ENCODE measurements at places on chromosomes 11 and 22. TPM values are rescaled to one million over a fixed set of nuclear protein-coding genes. Genes with fewer than 3 reads are reported as not detected.

KDM4D gene
- 1.1 TPM for total RNA-seq

ANO3 gene
- total RNA-seq: not detected

MDK gene
- total RNA-seq: 5.0 TPM

OR8D4 gene
- total RNA-seq: not detected

LRRC32 gene
- 5.7 TPM for total RNA-seq

ASRGL1 gene
- total RNA-seq: 5.7 TPM

RFPL2 gene
- 0.26 TPM for total RNA-seq

IGHMBP2 gene
- 39.0 TPM for total RNA-seq

FOLH1 gene
- total RNA-seq: not detected

INTS4 gene
- total RNA-seq: 58.2 TPM

KCNQ1OT1 gene
- total RNA-seq: 0.67 TPM

SLC37A4 gene
- total RNA-seq: 28.7 TPM

SCN4B gene
- 0.08 TPM for total RNA-seq

PLA2G3 gene
- total RNA-seq: not detected

KCNK4 gene
- 0.29 TPM for total RNA-seq

C1QTNF5 gene
- total RNA-seq: not detected

RBMXL2 gene
- not detected for total RNA-seq

TRIM29 gene
- total RNA-seq: not detected

SCO2 gene
- total RNA-seq: 14.8 TPM

PATE4 gene
- total RNA-seq: not detected

MS4A7 gene
- total RNA-seq: not detected

CECR2 gene
- total RNA-seq: 0.18 TPM

WNT11 gene
- 0.39 TPM for total RNA-seq

OR8G5 gene
- not detected for total RNA-seq

TESMIN gene
- 2.1 TPM for total RNA-seq

CBY1 gene
- total RNA-seq: 8.6 TPM

C11orf68 gene
- total RNA-seq: 21.4 TPM

ADAMTS8 gene
- total RNA-seq: not detected

CD3E gene
- 630 TPM for total RNA-seq

ZNF215 gene
- 1.8 TPM for total RNA-seq

BRMS1 gene
- 67.1 TPM for total RNA-seq

HNRNPUL2 gene
- 55.2 TPM for total RNA-seq

CRYAB gene
- not detected for total RNA-seq

ENTHD1 gene
- total RNA-seq: 0.20 TPM

MMP8 gene
- total RNA-seq: not detected

CCS gene
- 25.3 TPM for total RNA-seq

TUBA8 gene
- 1.1 TPM for total RNA-seq

OR6A2 gene
- total RNA-seq: 0.31 TPM

LDLRAD3 gene
- 0.76 TPM for total RNA-seq

SLC22A9 gene
- total RNA-seq: not detected

APOBEC3A gene
- total RNA-seq: not detected

MAJIN gene
- total RNA-seq: not detected

CARD18 gene
- not detected for total RNA-seq

Data from activated T-helper 1 cell treated with anti-CD3 and anti-CD28 coated beads, Interleukin-12 subunit alpha, Interleukin-12 subunit beta, Interleukin-2, Interleukin-4 antibody, amounts not matched to agents 30 ng/mL and 10 ng/mL and 1 ng/mL, durations not matched to agents 14 hours and 24 hours and 36 hours (primary cell).